ENCODE measurements at places on chromosomes 2 and 18. TPM values are rescaled to one million over a fixed set of nuclear protein-coding genes. Genes with fewer than 3 reads are reported as not detected.

GRCh38 chr2:210539578-210540416, 16.6 kb upstream of the CPS1 start:
- H3K4me3 ChIP-seq: no peak overlapping the region
- DNase-seq: no peak
- H3K36me3 ChIP-seq: no peaks in the 10 kb centered on the region
- H3K27me3 ChIP-seq: no peaks in the 10 kb centered on the region
- no peaks in the 10 kb centered on the region for H3K4me1 ChIP-seq
- no peak overlapping the region for H3K27ac ChIP-seq

The ZNF396 gene
- total RNA-seq: 0.95 TPM

The CPO gene
- total RNA-seq: not detected

GRCh38 chr2:3522961-3523421, 3.7 kb upstream of the ADI1 start:
- H3K27ac ChIP-seq: peak overlapping the region; percentile 85
- H3K27me3 ChIP-seq: no peaks in the 10 kb centered on the region
- H3K4me3 ChIP-seq: peak overlapping the region; percentile 53
- no peak for DNase-seq
- H3K36me3 ChIP-seq: no peaks in the 10 kb centered on the region

GRCh38 chr2:216163518-216163917, 54.4 kb downstream of the XRCC5 start:
- no peak overlapping the region for H3K27ac ChIP-seq
- H3K4me1 ChIP-seq: no peaks in the 10 kb centered on the region
- H3K4me3 ChIP-seq: no peak overlapping the region
- H3K27me3 ChIP-seq: no peaks in the 10 kb centered on the region
- peaks cover 33% of the 10 kb centered on the region for H3K36me3 ChIP-seq
- no peak for DNase-seq

GRCh38 chr2:180449171-180449915, 442.2 kb upstream of the CWC22 start:
- H3K4me3 ChIP-seq: no peak overlapping the region
- no peak for DNase-seq
- no peak overlapping the region for H3K27ac ChIP-seq
- no peaks in the 10 kb centered on the region for H3K36me3 ChIP-seq
- H3K27me3 ChIP-seq: no peaks in the 10 kb centered on the region

DNA sequence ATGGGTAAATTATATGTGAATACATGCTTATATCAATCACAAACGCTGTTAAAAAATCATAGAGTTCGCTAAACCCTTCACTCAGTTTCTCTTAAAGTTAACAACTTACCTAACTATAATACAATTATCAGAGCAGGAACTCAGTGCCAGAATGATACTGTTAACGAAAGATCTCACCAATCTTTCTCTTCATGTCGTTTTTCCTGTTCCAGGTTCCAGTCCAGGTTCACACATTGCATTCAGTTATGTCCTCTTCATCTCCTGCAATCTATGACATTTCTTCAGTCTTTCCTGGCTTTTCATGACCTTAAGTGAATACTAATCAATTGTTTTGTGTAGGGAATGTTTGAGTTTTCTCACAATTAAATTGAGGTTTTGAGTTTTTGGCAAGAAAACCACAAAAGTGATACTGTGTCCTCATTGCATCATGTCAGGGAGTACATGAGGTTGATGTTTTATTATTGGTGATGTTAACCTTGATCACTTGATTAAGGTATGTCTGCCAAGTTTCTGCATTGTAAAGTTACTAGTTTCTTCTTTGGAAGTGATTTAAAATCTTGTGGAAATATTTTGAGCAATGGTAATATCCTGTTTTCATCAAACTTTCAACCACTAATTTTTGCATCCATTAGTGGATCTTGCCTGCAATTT, 131.9 kb downstream of the ESCO1 start:
- no peak overlapping the region for H3K27ac ChIP-seq
- H3K27me3 ChIP-seq: no peaks in the 10 kb centered on the region
- peaks cover 4% of the 10 kb centered on the region for H3K4me1 ChIP-seq
- no peak overlapping the region for H3K4me3 ChIP-seq
- H3K36me3 ChIP-seq: no peaks in the 10 kb centered on the region

GRCh38 chr2:8566155-8566670, 115.6 kb upstream of the ID2 start:
- H3K27ac ChIP-seq: no peak overlapping the region
- no peaks in the 10 kb centered on the region for H3K27me3 ChIP-seq
- H3K36me3 ChIP-seq: no peaks in the 10 kb centered on the region
- H3K4me3 ChIP-seq: no peak overlapping the region
- DNase-seq: no peak
- H3K4me1 ChIP-seq: no peaks in the 10 kb centered on the region

GRCh38 chr2:163775304-163775703, 39.5 kb upstream of the FIGN start:
- no peak for DNase-seq
- peak overlapping the region; percentile 24 for H3K27ac ChIP-seq
- no peaks in the 10 kb centered on the region for H3K36me3 ChIP-seq
- no peaks in the 10 kb centered on the region for H3K27me3 ChIP-seq

- no peak overlapping the region for H3K4me3 ChIP-seq
- no peaks in the 10 kb centered on the region for H3K27me3 ChIP-seq
- no peaks in the 10 kb centered on the region for H3K36me3 ChIP-seq
- peaks cover 12% of the 10 kb centered on the region for H3K4me1 ChIP-seq
Observed at GRCh38 chr2:42124011-42124785, 45.0 kb upstream of the EML4 start.

GRCh38 chr2:176653479-176654443, 384.5 kb downstream of the MTX2 start:
- H3K27ac ChIP-seq: no peak overlapping the region
- DNase-seq: no peak
- no peak overlapping the region for H3K4me3 ChIP-seq
- no peaks in the 10 kb centered on the region for H3K4me1 ChIP-seq
- no peaks in the 10 kb centered on the region for H3K27me3 ChIP-seq

GRCh38 chr18:4256766-4257417, 198.2 kb downstream of the DLGAP1 start:
- DNase-seq: no peak
- no peaks in the 10 kb centered on the region for H3K36me3 ChIP-seq
- no peak overlapping the region for H3K27ac ChIP-seq
- no peak overlapping the region for H3K4me3 ChIP-seq
- H3K27me3 ChIP-seq: no peaks in the 10 kb centered on the region

DNA sequence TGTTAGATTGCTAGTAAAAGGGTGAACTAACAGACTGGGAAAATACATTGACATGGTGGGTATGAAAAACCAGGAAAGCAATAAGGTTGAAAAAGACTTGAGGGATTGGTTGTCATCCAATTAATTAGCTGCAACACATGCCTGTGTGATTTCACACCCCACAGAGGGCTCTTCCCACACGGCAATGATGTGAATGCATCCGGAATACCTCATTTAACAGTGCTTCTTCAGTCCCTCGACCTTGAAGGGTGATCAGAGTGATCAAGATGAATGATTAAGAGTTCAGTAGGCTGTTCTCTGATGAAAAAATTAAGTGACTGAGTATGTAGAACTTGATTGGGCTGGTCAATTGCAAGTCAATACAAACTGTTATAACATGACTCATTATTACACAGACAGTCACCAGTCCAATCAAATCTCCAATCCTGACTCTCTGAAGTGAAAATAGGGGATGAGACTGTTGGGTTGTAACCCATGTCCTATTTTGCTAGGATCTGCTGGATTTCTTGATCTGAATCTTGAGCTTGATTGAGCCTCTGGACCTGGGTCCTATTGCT, 924.9 kb upstream of the FAM98A start:
- no peak overlapping the region for H3K27ac ChIP-seq
- H3K4me1 ChIP-seq: no peaks in the 10 kb centered on the region
- H3K27me3 ChIP-seq: no peaks in the 10 kb centered on the region
- H3K36me3 ChIP-seq: no peaks in the 10 kb centered on the region

GRCh38 chr2:38057651-38058410, 18.1 kb downstream of the CYP1B1 start:
- no peaks in the 10 kb centered on the region for H3K36me3 ChIP-seq
- no peak overlapping the region for H3K4me3 ChIP-seq
- H3K27ac ChIP-seq: no peak overlapping the region
- no peaks in the 10 kb centered on the region for H3K4me1 ChIP-seq

GRCh38 chr18:37783771-37784170, 218.2 kb upstream of the CELF4 start:
- DNase-seq: no peak
- no peak overlapping the region for H3K4me3 ChIP-seq
- H3K27me3 ChIP-seq: no peaks in the 10 kb centered on the region
- no peak overlapping the region for H3K27ac ChIP-seq
- no peaks in the 10 kb centered on the region for H3K36me3 ChIP-seq
- H3K4me1 ChIP-seq: no peaks in the 10 kb centered on the region

GRCh38 chr2:140808820-140809219, 1322.0 kb downstream of the LRP1B start:
- no peaks in the 10 kb centered on the region for H3K27me3 ChIP-seq
- no peaks in the 10 kb centered on the region for H3K36me3 ChIP-seq
- DNase-seq: no peak
- H3K4me3 ChIP-seq: no peak overlapping the region

DNA sequence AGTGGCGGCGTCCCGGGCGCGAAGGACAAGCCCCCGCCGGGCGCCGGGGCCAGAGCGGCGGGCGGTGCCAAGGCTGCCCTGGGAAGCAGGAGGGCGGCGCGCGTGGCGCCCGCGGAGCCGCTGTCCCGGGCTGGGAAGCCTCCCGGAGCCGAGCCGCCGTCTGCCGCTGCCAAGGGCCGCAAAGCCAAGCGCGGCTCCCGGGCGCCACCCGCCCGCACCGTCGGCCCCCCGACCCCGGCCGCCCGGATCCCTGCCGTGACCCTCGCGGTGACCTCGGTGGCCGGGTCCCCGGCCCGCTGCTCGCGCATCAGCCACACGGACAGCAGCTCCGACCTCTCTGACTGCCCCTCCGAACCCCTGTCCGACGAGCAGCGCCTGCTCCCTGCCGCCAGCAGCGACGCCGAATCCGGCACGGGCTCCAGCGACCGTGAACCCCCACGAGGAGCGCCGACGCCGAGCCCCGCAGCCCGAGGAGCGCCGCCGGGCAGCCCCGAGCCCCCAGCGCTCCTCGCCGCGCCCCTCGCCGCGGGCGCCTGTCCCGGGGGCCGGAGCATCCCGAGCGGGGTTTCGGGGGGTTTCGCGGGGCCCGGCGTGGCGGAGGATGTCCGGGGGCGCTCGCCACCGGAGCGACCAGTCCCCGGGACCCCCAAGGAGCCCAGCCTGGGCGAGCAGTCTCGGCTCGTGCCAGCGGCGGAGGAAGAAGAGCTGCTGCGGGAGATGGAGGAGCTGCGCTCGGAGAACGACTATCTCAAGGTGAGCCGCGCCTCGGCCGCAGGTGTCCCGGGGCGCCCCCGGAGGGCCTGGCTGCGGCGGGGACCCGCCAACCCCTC, 820 bp downstream of the MTCL1 start:
- no peaks in the 10 kb centered on the region for H3K36me3 ChIP-seq
- H3K4me1 ChIP-seq: peaks cover 5% of the 10 kb centered on the region
- H3K27ac ChIP-seq: peak overlapping the region; percentile 15
- DNase-seq: no peak
- peak overlapping the region; percentile 82 for H3K4me3 ChIP-seq

DNA sequence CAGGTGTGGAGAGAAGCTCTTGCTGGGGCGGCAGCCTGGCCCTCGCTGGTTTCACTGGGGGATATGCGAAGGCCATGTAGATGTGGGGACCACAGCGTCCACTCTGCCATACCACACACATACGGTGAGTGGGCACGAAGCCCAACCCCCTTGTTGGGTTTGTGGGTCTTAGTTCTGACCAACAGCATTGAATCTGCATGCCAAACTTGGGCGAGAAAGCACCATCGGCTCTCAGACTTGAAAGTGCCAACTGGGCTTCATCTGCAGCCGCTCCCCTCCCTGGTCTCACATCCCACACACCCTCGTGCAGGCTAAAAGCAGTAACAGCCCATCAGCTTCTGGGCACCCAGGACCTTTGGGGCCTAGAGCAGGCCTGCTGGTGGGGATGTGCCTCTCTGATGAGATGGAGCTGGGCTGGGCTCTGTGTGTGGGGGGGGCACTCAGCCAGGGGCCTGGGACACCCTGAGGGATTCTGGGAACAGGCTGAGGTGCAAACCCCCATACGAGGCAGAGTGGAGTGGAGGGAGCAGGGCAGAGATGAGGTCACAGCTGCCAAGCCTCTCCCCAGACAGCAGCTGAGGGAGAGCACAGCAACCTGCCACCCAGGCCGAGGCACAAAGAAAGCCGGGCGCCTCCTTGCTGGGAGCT, 264.4 kb downstream of the TWIST2 start:
- peaks cover 9% of the 10 kb centered on the region for H3K36me3 ChIP-seq
- no peak overlapping the region for H3K4me3 ChIP-seq
- H3K27ac ChIP-seq: no peak overlapping the region
- H3K27me3 ChIP-seq: no peaks in the 10 kb centered on the region

The GPATCH11 gene
- 5.6 TPM for total RNA-seq

DNA sequence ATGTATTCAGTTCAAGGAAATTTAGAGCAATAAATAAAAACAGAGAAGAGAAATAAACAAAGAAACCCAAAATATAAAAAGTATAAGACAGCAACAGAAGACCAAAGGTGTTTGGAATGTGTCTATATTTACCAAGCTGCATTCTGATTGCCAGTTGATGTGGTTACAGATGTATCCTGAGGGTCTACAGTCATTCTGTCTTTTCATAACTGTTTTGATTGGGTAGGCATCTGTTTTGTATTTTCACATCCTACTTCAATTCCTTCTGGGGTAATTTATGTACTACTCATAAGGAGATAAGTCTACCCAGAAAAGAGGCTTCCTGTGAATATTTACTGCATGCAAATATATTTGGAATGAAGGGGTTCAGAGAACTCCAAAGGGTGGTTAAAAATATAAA, 596.8 kb upstream of the GCFC2 start:
- no peak overlapping the region for H3K4me3 ChIP-seq
- no peaks in the 10 kb centered on the region for H3K4me1 ChIP-seq
- no peak overlapping the region for H3K27ac ChIP-seq

DNA sequence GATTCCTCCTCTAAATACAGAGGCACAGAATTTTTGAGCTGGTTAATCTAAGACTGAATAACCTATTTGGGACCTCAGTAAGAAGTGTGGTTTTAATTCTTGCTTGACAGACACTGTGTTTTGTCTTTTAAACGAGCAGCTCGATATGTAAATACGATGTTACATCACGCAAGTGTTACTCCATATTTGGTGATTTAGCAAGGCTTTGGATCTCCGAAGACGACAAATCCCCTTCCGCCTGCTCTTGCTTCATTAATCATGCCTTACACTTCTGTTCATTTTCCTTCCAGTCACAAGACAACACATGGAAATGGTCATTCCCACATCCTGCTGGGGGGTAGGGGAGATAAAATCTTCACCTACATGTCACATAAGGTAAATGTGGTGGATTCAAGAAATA, 9.4 kb downstream of the BCL11A start:
- H3K27ac ChIP-seq: no peak overlapping the region
- peaks cover 2% of the 10 kb centered on the region for H3K4me1 ChIP-seq

- no peak for DNase-seq
Observed at GRCh38 chr2:1638281-1638860, 105.9 kb downstream of the PXDN start.

The CGREF1 gene
- 18.8 TPM for total RNA-seq
